ENCODE measurements at places on chromosomes 7 and 10. TPM values are rescaled to one million over a fixed set of nuclear protein-coding genes. Genes with fewer than 3 reads are reported as not detected.

DNA sequence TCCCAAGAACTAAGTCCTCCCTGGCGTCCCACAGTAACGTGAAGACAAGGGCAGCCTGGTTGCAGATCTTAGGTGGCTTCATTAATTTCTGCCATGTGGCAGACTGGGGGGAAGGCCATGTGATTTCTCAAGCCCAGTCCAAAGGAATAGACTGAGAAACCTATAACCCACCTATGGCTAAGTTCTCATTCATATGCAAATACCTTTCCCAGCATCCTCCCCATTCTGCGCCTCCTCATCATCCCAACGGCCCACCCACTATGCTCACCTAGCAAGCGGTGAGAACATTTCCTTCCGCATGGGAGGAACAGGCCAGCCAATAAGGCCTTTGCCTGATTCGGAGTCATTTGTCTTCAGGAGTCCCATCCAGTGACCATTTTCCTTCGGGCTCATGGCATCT, 8.2 kb upstream of the CLEC2L start:
- DNase-seq, result no peak

- peak; percentile 23 for DNase-seq
Measured at GRCh38 chr7:143398616-143399015, 10.0 kb downstream of the EPHA1 start.

DNA sequence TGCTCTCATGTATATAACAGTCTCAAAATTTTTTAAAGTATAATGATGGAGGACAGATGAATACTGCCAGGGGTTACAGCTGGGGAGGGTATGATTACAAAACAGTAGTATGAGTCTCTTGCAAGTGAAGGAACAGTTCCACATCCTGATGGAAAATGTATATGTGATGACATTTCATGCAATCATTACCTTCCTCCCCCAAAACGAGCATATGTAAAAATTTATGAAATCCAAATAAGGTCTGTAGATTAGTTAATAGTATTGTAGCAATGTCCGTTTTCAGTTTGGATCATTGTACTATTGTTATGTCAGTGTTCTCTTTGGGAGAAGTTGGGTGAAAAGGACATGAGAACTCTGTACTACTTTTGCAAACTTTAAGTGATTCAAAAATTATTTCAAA, 38.0 kb downstream of the DRGX start:
- no peak for DNase-seq

- no peak for DNase-seq
Measured at GRCh38 chr7:27734583-27734982, 5.4 kb upstream of the TAX1BP1 start.

DLD gene
- 150 TPM for total RNA-seq

DNA sequence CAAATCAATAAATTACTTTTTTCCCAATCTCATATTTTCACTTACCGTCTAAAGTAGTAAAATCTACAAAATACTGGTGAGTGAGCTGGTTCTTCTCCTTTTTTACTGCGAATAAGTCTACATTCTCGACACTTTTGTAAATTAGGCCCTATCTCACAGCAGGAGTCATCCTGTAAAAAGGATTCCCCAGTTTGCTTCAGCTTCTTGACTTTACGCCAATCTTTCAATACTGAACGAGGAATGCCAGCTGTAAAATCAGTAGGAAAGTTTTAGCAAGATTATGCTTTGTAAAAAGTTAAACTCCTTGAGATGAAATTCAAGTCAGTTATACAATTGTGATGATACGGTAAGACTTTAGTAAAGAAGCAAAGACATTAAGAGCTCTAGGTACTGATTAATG, 67.3 kb downstream of the NRBF2 start:
- DNase-seq, result no peak

DNA sequence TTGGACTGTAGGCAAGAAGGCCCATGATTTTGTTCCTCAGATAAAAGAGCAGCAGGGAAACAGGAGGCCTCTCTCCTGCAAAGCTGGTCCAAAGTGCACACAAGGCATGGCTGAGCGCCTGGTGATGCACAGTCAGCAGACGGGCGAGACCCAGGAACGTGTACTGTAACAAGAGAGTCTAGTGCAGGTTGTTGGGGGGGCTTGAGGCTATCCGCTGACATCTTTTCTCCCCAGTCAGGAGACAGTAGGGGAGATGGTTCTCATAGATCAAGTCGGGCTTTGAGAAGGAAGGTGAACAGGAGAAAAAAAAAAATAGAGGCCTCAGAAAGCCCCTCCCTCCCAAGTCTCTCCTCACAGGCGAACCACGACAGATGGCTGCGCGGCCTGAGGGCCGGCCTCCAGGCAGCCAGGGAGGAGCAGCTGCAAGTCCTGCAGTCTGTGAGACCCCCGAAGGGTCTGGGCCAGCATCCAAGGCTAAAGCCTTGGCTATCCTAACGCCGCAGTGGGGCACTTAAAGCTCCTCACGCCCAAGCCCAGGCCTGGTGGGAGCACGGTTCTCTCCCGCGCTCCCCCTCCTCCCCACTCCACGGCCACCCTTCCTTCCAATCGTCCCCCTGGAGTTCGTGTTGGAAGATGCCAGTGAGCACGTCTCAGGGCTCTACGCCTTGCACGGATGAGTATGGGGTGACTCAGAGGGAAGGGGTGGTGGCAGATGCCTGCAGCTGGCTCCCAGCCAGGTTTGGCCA, 68.3 kb downstream of the PRKAG2 start:
- DNase-seq, result peak; percentile 23

DNA sequence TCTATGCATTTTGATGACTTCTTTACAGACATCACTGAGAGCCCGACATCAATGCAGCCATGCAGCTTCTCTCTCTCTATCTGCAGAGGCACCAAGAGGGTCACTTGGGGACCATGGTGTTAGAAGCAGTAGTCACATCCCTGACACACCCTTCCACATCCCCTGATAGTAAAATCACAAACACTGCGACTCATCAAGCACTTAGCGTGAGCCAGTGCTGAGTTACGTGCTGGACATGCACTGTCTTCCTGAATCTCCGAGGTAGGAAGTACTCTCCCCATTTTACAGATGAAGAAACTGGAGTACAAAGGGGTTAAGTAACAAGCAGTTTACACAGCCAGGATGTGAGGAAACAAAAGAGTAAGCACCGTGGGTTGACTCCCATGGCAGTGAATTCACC, 109.2 kb downstream of the OSBPL3 start:
- no peak for DNase-seq

GRCh38 chr10:7715515-7715914, 12.4 kb downstream of the ITIH2 start:
- no peak for DNase-seq

- DNase-seq, result no peak
Measured at GRCh38 chr7:134589491-134589941, 40.6 kb downstream of the AKR1B15 start.

DNA sequence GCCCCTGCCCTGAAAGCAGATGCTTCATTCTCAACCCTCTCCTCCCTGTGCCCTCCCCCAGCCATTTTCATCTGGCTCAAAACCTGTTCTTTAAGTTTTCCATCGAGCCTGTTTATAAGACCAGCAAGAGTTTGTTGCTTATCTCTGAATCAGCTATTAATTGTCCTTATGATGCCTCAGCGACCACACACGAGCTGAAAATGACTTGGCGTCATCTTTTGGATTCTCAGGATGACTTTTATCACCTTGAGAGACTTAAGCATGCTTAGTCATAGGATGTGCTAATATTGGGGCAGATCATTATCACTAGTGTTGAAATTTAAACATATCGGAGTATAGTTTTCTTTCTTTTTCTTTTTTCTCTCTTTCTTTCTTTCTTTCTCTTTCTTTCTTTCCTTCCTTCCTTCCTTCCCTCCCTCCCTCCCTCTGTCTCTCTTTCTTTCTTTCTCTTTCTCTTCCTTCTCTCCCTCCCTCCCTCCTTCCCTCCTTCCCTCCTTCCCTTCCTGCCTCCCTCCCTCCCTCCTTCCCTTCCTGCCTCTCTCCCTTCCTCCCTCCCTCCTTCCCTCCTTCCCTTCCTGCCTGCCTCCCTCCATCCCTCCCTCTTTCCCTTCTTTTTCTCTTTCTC, 184.5 kb downstream of the PHTF2 start:
- DNase-seq, result no peak

DNA sequence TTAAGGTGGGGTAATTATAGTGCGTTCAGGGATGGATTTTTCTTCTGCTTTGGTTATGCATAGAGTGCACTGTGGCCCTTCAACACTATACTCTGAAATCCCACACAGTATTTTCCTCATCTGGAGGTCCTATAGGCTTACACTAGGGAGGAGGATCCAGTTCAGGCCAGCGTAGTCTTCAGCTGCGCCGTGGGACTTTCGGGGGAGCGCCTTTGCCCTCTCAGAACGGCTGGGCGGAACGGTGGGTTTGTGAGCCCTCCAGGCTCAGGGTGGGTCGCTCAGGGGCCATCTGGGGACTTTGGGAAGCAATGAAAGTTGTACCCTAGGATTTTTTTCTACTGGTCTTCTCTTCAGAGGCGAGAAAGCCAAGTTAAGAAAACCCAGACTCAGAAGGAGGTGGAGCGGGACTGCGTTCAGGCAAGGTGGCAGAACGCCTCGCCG, 652 bp upstream of the VPS26A start:
- DNase-seq, result no peak

DNA sequence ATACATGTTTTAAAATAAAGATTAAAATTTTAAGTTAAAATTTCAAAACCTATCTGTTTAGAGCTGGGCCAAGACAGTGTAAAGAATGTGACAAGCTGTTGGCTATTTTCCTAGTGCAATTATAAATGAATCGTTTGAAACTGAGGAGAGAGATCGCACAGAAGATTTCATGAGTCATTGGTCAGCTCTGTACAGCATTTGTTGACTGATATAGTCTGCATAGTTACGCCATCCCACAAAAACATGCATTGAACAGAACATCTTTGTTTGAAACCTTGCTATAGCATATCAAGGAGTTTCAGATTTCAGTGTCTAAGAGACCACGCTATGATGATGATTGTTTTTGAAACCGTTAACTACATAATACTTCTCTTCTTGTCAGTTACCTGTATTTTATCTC, 1.3 kb upstream of the C10orf67 start:
- DNase-seq, result no peak

OR13A1 gene
- total RNA-seq, result not detected

- DNase-seq, result no peak
Measured at GRCh38 chr7:20224025-20224424, 6.8 kb upstream of the MACC1 start.

LMOD2 gene
- total RNA-seq, result not detected

- no peak for DNase-seq
Measured at GRCh38 chr10:73859784-73860491, 14.4 kb downstream of the CAMK2G start.

- no peak for DNase-seq
Measured at GRCh38 chr7:95373323-95373722, 22.9 kb downstream of the PON3 start.

- no peak for DNase-seq
Measured at GRCh38 chr7:159076333-159076732, 68.3 kb downstream of the VIPR2 start.

TAS2R5 gene
- 2.4 TPM for total RNA-seq

DNA sequence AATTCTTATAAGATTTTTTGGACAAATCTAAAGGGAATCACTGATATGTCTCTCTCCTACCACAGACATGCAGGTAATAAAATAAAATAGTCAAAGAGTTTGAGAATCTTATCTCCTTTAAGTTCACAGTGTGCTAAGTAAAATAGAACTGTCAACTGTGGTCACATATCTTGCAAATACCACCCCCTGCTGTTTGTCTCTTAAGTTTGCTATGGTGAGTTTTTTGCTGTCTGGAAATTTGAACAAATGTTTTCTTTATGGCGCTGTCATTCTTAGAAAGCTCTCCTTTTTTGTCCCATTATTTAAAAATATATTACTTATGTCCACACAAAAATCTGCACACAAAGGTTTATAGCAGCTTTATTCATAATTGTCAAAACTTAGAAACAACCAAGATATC, 19.6 kb downstream of the GIMAP5 start:
- no peak for DNase-seq

DNA sequence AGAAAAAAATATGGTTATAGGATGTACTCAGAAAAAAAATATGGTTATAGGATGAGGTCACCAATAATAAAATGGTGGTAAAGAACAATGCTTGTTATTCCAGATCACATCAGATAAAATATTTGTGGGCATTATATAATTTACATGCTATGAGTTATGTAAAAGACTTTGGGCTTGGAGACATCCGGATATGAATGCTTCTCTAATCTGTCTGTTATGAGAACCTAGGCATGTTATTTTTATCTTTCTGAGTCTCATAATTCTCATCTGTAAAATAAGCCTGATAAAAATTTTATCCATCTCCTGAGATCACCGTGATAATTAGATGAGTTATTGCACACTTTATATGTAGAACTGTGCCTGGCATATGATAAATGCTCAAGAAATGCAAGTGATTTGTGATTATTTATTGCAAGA, 37.8 kb downstream of the DKK1 start:
- DNase-seq, result no peak

PDE1C gene
- 4.8 TPM for total RNA-seq

GRCh38 chr10:54133203-54133602, 667.8 kb downstream of the PCDH15 start:
- no peak for DNase-seq

DNA sequence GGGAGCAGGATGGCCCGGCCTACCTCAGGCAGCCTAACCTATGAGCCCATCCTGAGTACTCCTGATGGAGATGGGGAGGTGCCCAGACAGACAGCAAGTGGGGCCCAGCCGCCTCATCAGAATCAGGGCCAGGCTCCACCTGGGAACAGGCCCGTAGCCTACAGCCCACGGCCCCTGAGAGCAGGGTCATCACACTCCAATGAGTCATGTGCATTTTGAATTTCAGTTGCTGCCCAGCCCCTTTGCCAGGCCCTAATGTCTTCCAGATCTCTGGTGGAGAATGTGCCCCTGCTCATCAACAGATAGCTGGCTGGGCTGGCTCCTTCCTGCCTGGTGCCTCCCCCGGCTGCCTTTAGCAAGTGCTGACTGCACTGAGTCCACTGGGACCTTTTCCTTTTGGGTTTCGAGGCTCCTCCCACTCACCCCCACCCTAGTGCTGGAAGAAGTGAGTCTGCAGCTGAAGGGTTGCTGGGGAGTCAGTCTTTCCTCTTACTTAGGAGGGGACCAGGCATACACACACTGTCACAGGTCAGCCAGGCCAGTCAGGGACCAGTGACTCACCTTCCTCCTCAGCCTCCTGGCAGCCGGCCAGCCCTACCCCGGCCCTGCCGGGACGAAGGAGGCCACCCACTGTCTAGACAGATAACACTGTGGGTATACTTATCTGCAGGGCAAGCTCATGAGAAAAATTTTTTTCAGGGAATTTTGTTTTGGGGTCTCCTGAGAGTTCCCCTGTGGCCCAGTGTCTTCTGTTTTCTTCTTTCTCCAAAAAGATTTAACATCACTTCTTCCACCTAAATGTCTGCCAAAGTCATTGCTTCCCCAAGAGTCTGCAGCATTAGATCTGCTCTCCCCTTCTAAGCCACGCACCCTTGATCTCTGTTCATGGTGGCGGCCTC, 9.1 kb upstream of the ASIC3 start:
- peak; percentile 41 for DNase-seq

- DNase-seq, result no peak
Measured at GRCh38 chr10:89332123-89332633, 4.4 kb downstream of the IFIT3 start.

GRCh38 chr7:30177186-30177585, 42.4 kb downstream of the MTURN start:
- no peak for DNase-seq

- DNase-seq, result no peak
Measured at GRCh38 chr10:31028081-31028480, 3.6 kb downstream of the ZNF438 start.

KCTD7 gene
- 8.5 TPM for total RNA-seq

Measured in mucosa of descending colon (tissue), 3 donors.